ENCODE measurements at places on chromosomes 5 and 9.
A peak's percentile ranks its signal among the peaks of the same experiment; 100 is the strongest.

DNA sequence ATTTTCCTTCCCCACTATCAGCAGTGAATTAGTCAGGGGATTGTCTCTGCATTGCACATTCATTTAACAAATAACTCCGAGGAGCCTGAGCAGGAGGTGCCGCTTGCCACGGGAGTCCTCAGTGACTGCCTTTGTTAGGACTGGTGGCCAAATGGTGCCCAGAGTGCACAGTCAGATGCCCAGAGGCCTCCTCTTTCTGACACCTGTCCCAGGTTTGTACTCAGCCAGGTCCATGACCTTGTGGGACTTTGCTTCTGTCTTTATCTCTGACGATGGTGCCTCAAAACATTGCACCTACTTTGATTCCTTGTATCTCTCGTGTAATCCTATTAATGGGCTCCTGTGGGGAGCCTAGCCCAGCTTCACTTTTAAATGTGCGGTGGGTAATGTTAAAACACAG lies 4.3 kb downstream of the SRD5A1 start:
- no peak for DNase-seq

DNA sequence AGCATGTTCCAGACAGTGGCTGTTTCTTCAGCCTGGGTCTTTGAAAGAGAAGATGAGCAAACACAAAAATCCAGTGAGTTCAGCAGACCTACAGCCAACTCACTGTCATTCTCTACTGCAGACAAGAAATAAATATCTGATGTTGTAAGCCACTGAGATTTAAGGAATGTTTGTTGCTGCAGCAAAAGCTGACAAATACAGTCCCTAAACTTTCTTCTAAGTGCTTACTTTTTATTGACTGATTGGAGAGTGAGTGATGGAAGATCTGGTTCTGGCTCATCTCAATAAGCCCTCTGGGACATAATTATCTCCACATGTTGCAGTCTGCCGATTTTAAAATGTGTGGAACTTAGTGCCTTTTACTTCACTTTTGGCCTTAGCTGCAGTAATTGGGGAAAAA lies 69.9 kb upstream of the LMNB1 start:
- DNase-seq = no peak

- DNase-seq = peak; percentile 33
Measured at GRCh38 chr5:141567513-141568117, 51.2 kb downstream of the DIAPH1 start.

- DNase-seq = peak; percentile 40
Measured at GRCh38 chr5:132506094-132506692, 15.6 kb upstream of the IRF1 start.

DNA sequence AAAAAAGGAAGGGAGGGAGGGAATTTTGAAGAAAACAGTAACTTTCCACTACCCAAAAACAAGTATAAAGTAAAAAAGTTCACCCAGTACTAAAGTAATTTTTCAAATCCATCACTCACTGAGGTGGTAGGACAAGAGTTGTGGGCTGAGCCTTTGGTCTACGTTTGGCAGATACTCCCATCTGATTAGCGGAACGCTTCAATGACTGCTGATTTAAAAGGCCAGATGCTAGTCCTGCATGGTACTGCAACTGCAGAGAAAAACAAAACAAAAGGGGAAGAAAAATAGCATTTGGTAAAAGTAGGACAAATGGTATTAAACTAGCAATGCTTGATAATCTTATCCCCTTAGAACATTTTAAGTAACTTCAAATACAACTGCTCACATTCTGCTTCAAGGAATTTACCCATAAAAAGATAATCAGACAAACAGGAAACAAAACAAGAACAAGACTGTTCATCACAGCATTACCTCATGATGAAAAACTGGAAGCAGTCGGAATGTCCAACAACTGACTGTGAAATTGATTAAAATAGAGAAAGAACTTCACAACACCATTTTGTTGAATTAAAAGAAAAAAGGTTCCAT lies 65.4 kb downstream of the MED27 start:
- no peak for DNase-seq

DNA sequence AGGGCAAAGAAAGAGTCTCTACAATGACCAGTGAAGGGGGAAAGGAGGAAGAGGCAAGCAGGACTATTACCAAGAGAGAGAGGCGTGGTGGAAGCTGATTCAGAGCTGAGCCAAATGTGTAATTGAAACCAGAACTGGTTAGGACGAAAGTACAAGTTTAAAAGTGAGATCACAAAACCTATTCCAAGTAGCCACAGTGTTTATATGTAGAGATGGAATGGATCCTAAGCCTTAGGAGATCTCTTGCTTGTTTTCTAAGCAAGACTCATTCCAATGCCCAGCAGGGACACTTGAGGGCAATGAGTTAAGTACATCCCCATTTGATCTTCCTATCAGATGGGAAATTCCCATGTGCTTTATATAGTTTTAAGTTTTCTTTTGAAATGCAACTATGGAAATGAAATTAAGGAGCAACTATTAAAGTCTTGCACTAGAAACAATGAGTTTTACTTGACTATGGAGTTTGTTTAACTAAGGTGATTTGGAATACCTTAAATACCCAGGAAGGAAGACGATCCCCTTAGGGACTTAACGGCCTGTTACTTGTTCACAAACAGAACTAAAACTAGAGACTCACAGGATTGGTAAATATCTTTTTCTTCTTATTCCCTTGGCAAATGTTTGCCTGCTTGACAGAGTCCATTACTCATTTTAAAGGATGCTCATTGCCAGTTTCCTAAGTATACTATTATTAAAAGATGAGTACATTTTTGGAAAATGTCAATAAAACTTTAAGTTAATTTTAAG lies 51.1 kb upstream of the SNX2 start:
- no peak for DNase-seq

GRCh38 chr9:33818847-33819500 lies 2.0 kb downstream of the UBE2R2 start:
- no peak for DNase-seq

DNA sequence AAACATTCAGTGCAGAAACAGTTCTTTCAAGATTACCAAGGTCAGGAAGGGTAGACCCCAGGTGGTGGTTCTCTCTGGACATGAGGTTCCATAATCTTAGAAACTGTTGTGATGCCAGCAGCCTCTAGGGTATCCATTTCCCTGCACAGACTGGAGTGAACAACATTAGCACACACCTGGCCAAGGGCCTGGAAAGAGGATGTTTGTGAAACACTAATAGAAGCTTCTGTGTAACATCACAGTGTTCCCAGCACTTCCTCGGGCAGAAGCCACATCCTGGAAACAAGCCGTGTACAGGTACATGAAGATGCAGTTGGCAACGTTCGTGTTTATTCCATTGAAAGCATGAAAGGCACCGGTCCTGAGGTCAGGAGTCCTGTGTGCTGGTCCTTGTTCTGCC lies 598.2 kb upstream of the KLF4 start:
- no peak for DNase-seq

DNA sequence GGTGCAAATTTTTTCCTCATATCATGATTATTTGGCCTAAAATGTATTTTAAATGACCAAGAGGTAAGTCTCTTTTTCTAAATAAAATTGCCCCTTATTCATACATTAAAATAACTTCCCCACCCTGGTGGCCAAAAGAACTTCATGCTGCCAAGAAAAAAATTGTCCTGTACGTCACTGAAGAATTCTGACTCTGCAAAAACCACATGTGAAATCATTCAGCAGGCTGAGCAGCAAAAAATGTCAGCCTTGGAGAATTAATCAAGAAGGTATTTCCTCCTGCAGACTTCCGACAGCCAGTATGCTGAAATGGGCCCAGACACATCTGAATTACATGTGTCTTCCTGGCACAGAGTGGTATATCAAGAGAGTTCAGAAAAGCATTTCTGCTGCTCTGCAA lies 94.6 kb upstream of the HMHB1 start:
- DNase-seq = no peak

GRCh38 chr5:112935675-112936074 lies 13.6 kb upstream of the REEP5 start:
- no peak for DNase-seq

DNA sequence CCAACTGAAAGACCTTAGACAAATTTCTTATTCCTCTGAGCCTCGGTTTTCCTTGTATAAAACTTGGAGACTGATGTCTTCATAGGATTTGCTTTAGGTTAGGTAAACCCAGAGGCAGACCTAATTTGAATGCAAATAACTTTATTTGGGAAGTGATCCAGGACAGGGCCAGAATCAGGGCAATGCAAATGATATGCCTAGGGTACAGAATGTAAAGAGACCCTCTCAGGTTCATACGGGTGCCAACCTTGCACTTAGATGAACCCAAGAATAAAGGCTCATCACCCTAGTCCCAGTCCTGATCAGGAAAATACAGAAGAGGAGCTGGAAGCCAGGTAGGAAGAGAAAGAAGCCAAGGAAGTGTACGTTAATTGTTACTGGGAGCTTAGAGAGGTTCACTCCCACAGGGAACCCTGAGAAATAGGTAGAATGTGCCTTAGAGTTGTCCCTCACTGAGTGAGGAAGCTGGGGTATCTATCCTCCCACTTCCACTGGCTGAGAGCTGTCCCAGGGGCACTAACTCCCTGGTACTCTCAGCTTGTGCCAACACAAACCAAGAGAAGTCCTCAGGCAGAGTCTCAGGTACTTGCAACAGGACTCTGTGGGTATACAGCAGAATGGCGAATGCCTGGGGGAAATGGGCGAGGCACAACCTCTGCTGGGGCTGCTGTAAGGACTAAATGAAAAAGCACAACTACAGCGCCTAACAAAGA lies 3.1 kb upstream of the HK3 start:
- no peak for DNase-seq

DNA sequence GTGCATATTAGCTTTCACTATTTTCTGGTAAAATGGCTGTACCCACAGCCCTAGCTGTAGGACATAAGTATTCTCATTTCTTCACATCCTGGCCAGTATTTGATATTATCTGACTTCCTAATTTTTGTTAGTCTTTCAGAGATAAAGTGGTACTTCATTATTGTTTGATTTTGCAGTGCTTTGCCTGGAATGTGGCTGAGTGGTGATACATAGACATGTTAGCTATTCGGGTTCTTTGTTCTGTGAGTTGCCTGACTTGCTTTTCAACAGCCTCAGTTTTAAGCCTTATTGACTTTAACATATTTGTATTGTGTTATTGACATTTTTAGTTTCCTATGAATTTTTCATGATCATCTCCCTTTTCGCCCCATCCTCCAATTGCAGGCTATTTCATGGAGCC lies 161.1 kb downstream of the GABBR2 start:
- DNase-seq = no peak

- DNase-seq = no peak
Measured at GRCh38 chr5:77259476-77259875, 49.0 kb downstream of the PDE8B start.

DNA sequence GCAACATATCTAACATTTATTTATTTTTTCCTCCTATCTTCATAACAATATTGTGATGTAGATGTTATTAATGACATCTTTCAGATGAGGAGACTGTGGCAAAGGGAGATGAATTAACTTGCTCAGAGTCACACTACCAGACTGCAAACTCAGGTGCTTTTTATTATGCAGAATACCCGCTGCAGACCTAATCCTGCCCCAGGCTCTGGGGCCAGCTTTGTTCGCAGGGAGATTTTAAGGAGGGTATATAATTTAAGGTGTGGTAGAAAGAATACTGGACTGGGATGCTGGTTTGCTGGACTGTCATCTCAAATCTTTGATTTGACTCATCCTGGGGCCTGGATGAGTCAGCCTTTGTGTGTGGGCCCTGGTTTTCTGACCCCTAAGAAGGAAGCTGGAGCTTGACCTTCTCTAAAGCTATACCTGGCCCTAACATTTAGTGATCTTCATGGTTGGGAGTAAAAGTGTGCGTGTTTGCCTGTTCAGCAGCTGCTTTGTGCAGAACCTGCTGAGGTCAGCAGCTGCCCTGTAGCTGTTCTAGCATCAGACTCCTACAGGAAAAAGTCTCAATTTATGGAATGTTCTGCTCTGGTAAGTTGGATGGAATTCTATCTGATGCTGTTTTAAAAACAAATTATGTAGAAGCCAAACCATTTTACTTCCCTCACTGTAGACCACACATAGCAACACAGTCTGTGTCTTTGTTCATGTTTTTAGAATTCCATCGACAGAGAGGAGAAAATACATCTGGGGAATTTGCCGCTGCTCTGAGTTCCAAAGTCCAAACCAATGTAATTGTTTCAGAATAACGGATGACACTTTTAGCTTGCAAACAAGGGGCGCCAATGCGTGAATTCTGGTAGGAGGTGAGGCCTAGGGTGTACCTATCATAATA lies 4.5 kb downstream of the SLC36A1 start:
- no peak for DNase-seq

DNA sequence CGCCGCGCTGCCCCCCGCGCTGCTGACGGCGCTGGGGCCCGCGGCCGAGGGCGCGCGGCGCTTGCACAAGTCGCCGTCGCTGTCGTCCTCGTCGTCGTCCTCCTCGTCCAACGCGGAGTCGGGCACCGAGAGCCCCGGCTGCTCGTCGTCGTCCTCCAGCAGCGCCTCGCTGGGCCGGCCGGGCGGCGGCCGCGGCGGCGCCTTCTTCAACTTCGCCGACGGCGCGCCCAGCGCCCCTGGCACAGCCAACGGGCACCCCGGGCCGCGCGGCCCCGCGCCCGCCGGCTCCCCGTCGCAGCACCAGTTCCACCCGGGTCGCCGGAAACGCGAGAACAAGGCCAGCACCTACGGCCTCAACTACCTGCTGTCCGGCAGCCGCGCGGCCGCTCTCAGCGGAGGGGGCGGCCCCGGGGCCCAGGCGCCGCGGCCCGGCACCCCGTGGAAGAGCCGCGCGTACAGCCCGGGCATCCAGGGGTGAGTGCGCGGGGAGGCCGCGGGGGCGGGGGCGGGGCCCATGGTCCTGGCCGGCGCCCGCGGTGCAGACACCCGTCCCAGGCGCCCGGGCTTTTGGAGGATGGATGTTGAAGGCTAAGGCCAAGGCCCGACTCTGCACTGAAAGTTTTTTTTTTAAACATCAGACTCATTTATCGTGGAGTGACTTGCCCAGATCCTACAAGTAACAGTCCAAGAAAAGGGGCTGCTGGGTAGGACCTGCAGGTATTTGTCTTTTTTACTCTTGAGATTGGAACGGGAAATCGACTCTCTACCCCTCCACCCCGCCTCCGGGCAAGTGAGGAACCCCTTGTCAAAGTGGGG lies 1.2 kb downstream of the TENT4A start:
- DNase-seq = peak; percentile 67
